Tongue (tissue), 3 donors: ENCODE measurements at places on chromosomes 5 and 9. TPM values are rescaled to one million over a fixed set of nuclear protein-coding genes. Genes with fewer than 3 reads are reported as not detected.

Gene FOXD4L3
- not detected for total RNA-seq

Gene PCDHA1
- not detected for total RNA-seq

Gene ADAMTS12
- 28.7 TPM for total RNA-seq

Gene IL13
- total RNA-seq, result not detected

Gene PBX3
- total RNA-seq, result 33.1 TPM

Gene CARTPT
- not detected for total RNA-seq

Gene RASGRF2
- 3.8 TPM for total RNA-seq

Gene PCDHAC2
- total RNA-seq, result 4.6 TPM

Gene CMYA5
- 739 TPM for total RNA-seq

Gene EGFLAM
- 37.6 TPM for total RNA-seq

Gene LCN15
- total RNA-seq, result not detected

Gene NR6A1
- total RNA-seq, result 1.0 TPM

Gene MFAP3
- 48.2 TPM for total RNA-seq

Gene EGR1
- 11.1 TPM for total RNA-seq

Gene FRMPD1
- 3.3 TPM for total RNA-seq

Gene GABRB2
- total RNA-seq, result 0.10 TPM

Gene SYNPO
- 36.6 TPM for total RNA-seq

Gene FAXDC2
- 18.9 TPM for total RNA-seq

Gene FRMD3
- 33.2 TPM for total RNA-seq

Gene IGFBPL1
- 1.2 TPM for total RNA-seq

Gene FCN1
- 9.3 TPM for total RNA-seq

Gene SPATA31C1
- 0.21 TPM for total RNA-seq

Gene KIF27
- total RNA-seq, result 12.5 TPM

Gene FANCC
- total RNA-seq, result 26.6 TPM

Gene ANKRD31
- total RNA-seq, result 0.51 TPM

Gene RELL2
- 0.82 TPM for total RNA-seq

Gene ZNF366
- total RNA-seq, result 3.9 TPM

Gene BARHL1
- total RNA-seq, result not detected

Gene OR1N1
- total RNA-seq, result not detected

Gene OLFML2A
- total RNA-seq, result 188 TPM

Gene ARSI
- total RNA-seq, result 18.9 TPM

Gene TRIM7
- 21.7 TPM for total RNA-seq

Gene TIGD6
- 2.1 TPM for total RNA-seq

Gene NIM1K
- total RNA-seq, result 1.0 TPM

Gene SOHLH1
- total RNA-seq, result not detected

Gene FGFR4
- total RNA-seq, result 130 TPM

Gene HMCN2
- 30.9 TPM for total RNA-seq

Gene ITK
- 4.4 TPM for total RNA-seq

Gene CARD6
- 3.1 TPM for total RNA-seq

Gene SIMC1
- 6.8 TPM for total RNA-seq

Gene KLHL9
- 40.7 TPM for total RNA-seq

Gene PHF24
- total RNA-seq, result 0.31 TPM

Gene FBP1
- total RNA-seq, result 4.4 TPM

Gene ACOT12
- not detected for total RNA-seq

Gene MARCHF11
- total RNA-seq, result not detected

Gene WHRN
- 4.2 TPM for total RNA-seq

Gene ZDHHC11
- total RNA-seq, result 25.2 TPM

Gene DPYSL3
- 158 TPM for total RNA-seq

Gene CSNK1A1
- 340 TPM for total RNA-seq

Gene CDX1
- 0.31 TPM for total RNA-seq

Gene PCAT7
- total RNA-seq, result not detected

Gene GPR150
- not detected for total RNA-seq

Gene TMED9
- total RNA-seq, result 91.9 TPM

Gene OR1Q1
- not detected for total RNA-seq

Gene PALM2AKAP2
- 64.8 TPM for total RNA-seq

Gene LAMC3
- total RNA-seq, result 6.4 TPM

Gene PGM5
- 94.5 TPM for total RNA-seq

Gene ADRA1B
- total RNA-seq, result 0.51 TPM
